ENCODE measurements at places on chromosomes 11 and 22. TPM values are rescaled to one million over a fixed set of nuclear protein-coding genes. Genes with fewer than 3 reads are reported as not detected.

DNA sequence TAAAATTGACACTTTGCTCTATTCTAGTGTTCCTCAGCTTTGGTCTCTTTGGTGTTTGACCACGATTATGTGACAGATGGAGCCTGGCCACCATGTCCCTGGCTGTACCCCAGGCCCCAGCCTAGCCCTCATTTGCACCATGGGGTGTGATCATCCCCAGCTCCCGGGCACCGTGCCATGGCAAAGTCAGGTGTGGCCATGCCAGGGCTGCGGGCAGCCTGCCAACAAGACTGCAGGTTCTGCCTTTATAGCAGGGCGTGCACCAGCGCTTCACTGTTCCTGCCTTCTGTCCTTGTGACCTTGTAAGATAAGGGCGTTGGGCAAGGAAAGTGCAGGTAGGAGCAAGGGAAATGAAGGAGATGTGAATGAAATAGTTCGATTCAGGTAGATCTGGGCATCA is 22.4 kb upstream of the APOBEC3A start:
- no peak for DNase-seq

GRCh38 chr11:57481915-57482781 is 21.8 kb downstream of the RTN4RL2 start:
- DNase-seq, result no peak

OTOG gene
- total RNA-seq, result not detected

- peak; percentile 67 for DNase-seq
These were observed 705 bp upstream of the CAPN1 start for GRCh38 chr11:65180877-65181568.

GRCh38 chr11:66701432-66702240 is 23.9 kb upstream of the RBM4B start:
- DNase-seq, result no peak

DNA sequence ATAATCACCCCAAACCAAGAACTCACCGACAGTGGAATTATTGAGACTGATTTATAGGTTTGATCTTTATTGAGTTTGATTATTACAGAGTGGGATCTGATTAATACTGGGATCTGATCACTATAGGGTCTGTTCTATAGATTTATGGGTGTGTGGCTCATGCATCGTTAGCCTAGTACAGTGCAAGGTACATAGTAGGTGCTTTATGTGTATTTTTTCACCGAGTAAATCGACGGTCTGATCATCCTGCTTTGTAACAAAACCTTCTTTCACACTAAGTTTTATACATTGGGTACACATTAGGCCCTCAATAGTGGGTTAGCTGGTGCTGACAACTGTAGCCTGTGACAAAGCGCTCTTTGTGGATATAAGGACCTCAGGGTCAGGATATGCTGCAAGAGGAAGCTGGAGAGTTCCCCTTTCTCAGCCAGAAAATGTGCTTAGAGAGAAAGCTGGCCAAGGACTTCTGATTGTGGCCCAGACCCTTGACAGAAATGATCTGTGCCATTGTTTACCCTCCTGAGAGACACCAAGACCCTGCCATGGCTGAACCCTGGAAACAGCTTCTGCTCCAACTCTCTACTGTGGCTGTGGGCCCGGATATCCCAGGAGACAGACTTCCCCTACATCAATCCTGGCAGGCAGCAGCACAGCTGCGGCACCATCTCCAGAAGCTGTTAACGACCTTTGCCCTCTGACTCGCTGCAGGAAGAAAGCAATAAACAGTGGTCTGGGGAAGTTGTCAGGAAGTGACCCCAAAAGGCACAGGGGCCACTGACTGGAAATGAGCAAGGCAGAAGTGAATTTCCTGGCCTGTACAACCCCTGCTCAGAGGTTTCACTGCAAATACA is 16.1 kb upstream of the TPP1 start:
- DNase-seq, result no peak

ALDH3B1 gene
- total RNA-seq, result 0.20 TPM

DNA sequence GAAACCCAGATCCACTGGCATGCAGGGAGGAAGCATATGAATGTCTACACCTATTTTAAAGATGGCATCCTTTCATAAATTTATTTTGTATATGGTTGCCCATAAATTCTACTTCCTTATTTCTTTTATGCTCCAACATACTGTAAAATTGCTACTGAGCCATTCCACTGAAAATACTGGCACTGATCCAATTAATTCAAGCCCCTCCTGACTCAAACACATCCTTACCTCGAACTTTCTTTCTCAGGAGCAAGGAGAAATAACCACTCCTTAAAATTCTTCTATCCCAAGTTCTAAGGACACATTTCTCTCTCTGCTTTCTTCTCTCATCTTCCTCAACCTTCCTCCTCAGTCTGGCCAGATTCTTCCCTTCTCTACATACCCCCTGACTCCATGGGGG is 5.5 kb upstream of the NXF1 start:
- no peak for DNase-seq

- no peak for DNase-seq
These were observed 2.1 kb downstream of the LRP5 start for GRCh38 chr11:68314203-68315170.

DNA sequence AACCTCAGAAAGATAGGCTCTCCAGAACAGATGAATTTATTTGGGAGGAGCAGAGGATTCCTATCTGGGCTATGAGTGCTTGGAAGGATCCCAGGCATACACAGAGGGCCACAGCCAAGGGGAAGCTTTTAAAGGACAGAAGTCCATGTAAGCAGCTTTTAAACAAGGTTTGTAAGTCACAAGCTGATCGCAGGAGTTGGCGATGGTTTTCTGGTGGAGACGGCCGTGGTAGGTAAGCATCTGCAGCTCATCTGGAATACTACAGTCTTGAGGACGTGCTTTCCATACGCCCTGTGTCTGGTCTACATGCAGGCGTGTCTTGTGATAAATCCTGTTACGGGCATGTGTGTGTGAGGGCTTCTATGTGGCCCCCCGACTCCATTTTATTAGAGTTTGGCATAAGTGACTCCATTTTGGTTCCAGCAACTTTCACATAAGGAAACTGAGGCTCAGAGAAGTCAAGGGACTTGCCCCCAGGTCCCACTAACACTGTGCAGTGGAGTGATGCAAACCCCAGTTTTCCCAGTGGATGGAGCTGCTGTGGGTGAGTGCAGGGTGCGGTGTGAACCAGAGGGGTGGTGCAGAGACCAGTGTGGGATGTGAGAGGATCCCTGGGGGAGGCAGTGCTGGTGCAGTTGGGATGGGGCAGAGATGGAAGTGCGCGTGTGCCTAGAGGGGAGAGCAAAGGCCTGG is 11.8 kb upstream of the ACY3 start:
- no peak for DNase-seq

- DNase-seq, result no peak
These were observed 82.5 kb upstream of the PICALM start for GRCh38 chr11:86151174-86152005.

DNA sequence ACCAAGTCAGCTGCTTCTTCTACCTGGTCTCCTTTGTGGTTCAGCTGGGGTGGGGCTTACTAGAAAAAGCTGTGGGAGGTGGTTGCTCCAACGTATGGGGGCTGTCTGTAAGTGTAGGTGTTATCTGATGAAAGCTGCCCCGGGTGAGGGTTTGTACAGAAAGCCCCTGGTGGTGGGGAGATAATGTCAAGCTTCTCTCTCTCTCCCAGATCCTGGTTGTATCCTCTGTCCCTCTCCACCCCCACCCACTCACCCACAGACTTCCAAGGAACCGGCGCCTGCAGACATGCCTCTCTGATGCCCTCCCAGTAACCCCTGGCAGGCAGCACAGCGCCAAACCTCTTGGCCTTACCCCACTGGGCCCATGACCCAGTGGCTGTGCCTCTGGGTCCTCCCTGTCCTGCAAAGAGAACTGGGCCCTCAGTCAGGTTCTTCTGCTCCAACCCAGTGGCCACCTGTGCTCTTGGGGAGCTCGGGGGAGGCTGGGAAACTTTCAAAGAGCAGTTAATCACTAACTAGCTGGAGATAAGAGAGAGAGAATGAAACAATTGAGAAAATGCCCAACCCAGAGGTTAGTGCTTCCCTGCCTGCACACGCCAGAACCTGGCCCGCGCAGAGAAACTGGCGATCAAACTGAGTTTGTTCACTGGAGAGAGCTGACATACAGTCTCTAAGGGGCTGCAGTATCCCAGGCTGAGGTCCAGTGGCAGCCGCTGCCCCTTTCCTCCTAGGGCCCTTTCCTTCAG is 20.4 kb upstream of the EHF start:
- no peak for DNase-seq

DNA sequence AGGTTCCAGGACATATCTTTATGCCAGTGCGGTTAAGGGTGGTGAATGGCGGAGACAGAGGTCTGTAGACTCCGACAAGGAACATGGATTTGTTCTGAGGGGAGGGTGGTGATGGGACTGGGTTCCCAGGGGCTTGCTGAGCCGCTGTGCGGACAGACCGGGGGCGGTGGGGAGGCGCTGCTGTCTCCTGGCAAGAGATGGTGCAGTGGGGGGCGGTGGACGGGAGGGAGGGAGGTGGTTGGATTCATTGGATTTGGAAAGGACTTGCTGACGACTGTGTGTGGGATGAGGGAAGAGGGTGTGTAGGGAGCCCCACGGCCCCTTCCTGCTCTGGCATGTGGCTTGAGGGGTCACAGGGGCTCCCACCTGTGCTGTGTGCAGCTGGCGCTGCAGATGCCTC is 43.2 kb downstream of the FLRT1 start:
- no peak for DNase-seq

- no peak for DNase-seq
These were observed 85.3 kb upstream of the SORL1-AS1 start for GRCh38 chr11:121538054-121538453.

- no peak for DNase-seq
These were observed 137.0 kb downstream of the ATG16L2 start for GRCh38 chr11:72951193-72951592.

HBD gene
- not detected for total RNA-seq

PIH1D2 gene
- 0.57 TPM for total RNA-seq

DEFB131B gene
- total RNA-seq, result not detected

NNMT gene
- total RNA-seq, result not detected

GRCh38 chr22:26835929-26836528 is 178.6 kb downstream of the MIAT start:
- DNase-seq, result peak; percentile 7

HSCB gene
- 10.9 TPM for total RNA-seq

GRCh38 chr22:24066260-24066659 is 55.2 kb downstream of the CABIN1 start:
- no peak for DNase-seq

- no peak for DNase-seq
These were observed 9.1 kb downstream of the PIWIL4 start for GRCh38 chr11:94576306-94576705.

DNA sequence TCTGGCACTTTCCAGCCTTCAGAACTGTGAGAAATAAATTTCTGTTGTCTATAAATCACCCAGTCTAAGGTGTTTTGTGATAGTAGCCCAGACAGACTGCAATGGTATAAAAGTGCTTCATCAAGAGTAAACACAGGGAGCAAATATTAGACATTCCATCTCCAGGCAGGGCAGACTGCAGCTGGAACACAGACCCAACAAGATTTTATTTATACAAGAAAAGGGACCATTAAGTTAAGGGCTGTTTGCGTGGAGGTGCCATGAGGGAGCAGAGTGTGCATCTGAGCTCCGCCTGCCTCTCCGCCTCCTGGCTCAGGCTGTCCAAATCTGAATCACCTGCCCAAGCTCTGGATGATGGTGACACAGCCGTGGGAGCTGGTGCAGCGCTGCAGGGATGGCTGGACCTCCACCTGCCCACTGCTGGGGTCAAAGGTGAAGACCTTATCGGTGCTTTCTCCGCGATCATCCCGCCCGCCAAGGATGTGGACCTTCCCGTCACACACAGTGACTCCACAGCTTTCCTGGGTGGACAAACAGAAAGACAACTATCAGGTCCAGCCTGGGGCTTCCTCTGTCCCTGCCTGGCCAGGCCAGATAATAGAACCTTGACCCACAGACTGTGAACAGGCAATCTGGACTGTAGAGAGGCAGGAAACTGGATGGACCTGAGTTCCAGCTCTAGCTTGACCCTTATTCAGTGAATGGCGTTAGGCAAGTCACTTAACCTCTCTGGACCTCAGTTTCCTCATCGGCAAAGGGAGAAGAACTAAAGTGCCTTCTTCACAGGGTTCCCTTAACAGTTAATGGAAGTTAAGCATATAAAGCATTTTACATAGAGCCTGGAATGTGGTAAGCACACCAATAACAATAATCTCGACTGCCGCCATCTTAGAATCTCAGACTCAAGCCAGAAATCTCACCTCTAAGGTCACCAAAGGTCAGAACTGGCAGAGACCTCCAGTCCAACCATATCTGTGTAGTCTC is 10.5 kb downstream of the KLHL35 start:
- no peak for DNase-seq

GRCh38 chr22:39068033-39068785 is 8.9 kb upstream of the APOBEC3G start:
- no peak for DNase-seq

UNC93B1 gene
- total RNA-seq, result 9.8 TPM

FIBP gene
- total RNA-seq, result 123 TPM

DNA sequence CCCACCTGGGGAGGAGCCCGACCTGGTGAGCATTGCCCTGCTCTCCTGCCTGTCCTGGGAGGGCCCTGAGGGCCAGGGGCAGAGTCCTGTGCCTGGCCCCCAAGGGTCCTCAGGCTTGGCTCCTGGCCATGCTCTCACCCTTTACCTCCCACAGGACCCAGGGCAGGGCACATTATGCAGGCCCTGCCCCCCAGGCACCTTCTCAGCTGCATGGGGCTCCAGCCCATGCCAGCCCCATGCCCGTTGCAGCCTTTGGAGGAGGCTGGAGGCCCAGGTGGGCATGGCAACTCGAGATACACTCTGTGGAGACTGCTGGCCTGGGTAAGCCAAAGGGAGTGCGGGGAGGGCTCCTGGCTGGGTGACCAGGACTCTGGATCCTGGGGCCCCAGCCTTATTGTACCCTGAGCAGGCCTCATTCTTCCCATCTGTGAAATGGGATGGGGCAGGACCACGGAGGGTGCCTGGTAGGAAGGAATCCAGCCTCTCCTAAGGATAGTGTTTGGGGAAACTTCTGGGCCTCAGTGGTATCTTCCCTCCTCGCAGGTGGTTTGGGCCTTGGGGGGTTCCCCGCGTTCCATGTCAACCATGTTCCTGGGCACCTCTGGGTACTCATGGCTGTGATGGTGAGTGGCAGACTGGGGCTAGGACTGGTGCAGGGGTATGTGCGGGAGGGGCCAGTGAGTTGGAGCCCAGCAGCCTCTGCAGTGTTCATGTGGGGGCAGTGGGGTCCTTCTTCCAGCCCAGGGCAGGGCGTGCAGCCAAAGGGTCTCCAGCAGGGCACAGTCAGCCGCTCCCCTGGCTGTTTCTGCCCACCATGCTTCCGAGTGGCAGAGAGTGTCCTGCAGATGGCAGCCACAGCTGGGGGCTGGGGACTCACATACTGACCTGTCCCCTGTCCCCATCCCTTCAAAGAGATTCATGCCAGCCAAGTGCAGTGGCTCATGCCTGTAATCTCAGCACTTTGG is 14.7 kb downstream of the RELT start:
- no peak for DNase-seq

Data from CD8-positive, alpha-beta memory T cell (primary cell).